Neural crest cell (in vitro differentiated cells): ENCODE measurements at places on chromosomes 1 and 21.

- no peak for DNase-seq
Measured at GRCh38 chr1:224407571-224408293, 26.9 kb downstream of the WDR26 start.

DNA sequence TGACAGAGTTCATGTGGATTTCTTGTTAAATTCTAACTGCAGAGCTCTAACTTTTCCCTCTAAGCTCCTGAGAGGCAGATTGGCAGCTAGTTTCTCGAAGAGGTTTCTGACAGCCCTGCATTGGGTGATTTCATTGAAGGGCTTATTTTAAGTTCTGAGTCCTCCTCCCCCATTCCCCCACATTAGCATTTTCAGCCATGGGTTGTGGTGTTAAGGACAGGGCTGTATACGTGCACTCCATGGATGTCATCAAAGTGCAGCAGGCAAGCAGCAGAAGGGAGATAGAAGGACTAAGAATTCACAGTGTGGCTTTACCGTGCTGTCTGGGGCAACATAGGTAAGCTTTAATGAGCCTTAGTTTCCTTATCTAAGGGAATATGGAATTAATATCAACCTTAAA is 19.0 kb downstream of the CRYZ start:
- no peak for DNase-seq

GRCh38 chr21:43375837-43376477 is 51.0 kb downstream of the SIK1 start:
- no peak for DNase-seq

DNA sequence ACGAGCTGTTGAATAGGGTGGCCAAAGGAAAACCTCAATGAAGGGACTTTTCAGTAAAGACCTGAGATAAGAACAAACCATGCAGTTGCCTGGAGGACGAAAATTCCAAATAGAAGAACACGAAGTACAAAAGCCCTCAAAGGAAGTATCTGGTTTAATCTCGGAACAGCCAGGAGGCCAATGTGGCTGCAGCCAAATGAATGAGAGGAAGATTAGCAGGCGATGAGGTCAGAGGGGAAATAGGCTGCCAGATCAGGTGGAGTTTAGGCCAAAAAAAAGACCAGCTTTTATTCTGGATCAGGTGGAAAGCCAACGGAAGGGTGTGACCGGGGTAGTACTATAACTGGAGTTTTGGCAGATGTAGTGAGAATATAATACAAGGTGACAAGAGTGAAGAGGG is 43.7 kb downstream of the SRSF11 start:
- DNase-seq: no peak

DNA sequence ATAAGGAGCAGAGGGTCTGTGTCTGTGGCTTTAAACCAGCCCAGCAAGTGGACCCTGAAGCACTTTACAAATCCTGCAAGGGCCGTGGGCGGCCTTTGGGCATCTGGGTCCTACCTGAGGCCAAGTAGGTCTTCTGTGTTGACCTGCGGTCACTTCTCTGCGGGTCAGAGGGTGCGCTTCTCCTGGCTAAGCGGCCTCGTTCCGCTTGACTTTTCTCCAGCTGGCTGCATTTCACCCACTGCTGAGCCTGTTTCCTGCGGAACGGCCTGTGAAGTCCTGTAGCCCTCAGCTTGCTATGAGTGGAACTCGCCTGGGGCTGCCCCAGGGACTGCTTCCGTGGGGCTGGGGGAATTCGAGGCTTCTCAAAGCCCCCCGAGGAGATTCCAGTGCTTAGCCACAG is 43.3 kb downstream of the SLC37A1 start:
- DNase-seq: no peak

DNA sequence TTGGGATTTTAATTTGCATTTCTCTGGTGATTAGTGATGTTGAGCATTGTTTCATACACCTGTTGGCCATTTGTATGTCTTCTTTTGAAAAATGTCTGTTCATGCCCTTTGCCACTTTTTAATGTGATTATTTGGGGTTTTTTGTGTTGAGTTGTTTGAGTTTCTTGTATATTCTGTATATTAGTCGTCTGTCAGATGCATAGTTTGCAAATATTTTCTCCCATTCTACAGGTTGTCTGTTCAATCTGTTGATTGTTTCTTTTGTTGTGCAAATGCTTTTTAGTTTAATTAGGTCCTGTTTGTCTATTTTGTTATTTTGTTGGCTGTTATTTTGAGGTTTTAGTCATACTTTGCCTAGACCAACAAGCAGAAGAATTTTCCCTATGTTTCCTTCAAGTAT is 164.0 kb upstream of the CXADR start:
- no peak for DNase-seq

DNA sequence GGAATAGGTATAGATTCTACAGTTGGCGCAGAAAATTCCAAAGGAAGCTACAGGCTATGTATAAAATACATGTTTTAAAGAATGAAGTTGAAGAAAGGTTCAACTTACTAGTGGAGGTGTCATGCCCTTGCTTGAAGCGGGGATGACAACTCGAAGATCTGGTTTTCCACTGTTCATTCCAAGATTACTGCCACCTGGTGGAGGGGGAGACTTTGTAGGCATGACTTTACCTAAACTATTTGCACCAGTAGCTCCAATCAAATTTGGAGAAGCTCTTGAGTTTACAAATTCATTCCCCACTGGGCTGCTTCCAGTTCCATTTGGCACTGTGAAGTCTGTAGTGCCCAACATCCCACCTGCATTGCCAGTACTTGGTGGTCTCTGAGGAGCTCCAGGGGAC is 81.7 kb downstream of the AXDND1 start:
- no peak for DNase-seq

DNA sequence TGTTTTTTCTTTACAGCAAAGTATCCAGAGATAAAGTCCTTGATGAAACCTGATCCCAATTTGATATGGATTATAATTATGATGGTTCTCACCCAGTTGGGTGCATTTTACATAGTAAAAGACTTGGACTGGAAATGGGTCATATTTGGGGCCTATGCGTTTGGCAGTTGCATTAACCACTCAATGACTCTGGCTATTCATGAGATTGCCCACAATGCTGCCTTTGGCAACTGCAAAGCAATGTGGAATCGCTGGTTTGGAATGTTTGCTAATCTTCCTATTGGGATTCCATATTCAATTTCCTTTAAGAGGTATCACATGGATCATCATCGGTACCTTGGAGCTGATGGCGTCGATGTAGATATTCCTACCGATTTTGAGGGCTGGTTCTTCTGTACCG is 6.5 kb downstream of the DEGS1 start:
- DNase-seq: no peak

GRCh38 chr1:164922585-164922984 is 363.6 kb downstream of the PBX1 start:
- no peak for DNase-seq

DNA sequence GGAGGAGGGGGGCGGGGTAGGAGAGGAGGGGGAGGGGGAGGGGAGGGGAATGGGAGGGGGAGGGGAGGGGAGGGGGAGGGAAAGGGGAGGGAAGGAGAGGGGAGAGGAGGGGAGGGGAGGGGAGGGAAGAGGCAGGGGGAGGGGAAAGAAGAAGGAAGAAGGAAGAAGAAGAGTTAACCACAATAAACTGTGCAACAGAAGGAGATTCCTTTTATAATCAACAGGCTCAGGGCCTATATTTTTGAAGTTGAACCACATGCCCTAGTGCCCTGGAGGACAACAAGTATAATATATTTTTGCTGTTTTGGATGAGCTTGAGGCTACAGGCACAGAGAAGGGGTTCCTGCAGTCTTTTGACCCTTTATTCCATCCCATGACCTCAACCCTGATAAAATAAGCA is 228.2 kb upstream of the IRF2BP2 start:
- DNase-seq: no peak

DNA sequence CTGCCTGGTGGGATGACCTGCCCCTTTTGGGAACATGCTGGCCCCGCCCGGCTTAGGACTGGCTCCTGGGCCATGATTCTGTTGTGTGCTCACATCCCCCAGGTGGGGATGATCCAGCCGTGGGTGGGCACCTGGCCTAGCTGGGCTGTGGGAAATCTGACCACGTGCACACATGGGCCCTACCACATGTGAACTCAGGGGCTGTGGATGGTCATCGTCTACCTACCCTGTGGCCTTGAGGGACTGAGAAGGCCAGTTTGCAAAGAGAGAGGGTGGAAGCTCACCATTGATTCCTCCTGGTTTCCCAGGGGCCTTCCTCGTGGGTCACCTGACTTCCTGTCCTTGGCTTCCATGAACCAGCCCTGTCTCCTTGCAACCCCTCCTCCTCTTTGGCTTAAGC is 19.4 kb upstream of the PCP4 start:
- DNase-seq: no peak

- DNase-seq: no peak
Measured at GRCh38 chr1:186536273-186536890, 75.5 kb upstream of the PDC start.
